NCI-H69 (cell line): ENCODE measurements at places on chromosomes 16 and 17.

DNA sequence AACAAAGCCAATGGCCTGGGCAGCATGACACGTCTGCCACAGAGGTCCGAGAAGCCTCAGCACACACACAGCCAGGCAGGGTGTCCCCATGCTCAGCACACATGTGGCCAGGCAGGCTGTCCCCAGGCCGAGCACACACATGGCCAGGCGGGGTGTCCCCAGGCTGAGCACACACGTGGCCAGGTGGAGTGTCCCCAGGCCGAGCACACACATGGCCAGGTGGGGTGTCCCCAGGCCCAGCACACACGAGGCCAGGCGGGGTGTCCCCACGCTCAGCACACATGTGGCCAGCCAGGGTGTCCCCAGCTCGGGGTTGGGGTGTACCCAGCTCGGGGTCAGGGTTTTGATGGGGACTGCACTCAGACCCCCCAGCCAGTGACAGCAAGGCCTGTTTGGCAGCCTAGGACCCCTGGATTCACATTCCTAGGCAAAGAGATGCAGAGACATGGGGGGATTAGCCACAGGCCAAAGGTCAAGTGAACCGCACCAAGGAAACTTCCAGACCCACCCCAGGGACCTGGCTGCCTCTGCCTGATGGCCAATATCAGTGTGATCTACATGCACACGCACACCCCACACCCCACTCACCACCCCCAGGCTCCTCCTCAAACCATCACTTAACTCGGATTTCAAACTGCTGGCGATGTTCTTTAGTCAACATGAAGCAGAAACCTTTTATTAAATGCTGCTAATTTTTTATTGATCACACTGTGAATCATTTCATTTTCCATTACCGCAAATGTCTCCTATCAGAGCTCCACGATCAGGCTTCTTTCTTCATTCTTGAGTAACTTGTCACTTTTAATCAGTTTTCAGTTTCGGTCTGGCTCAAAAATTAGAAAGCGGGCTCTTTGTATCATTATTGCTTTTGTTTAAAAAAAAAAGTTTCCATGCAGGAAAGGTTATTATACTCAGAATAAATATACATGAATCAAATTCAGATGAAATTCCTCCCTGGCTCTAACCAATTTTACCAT lies 111.4 kb downstream of the ZNF423 start:
- DNase-seq, result peak; percentile 4

DNA sequence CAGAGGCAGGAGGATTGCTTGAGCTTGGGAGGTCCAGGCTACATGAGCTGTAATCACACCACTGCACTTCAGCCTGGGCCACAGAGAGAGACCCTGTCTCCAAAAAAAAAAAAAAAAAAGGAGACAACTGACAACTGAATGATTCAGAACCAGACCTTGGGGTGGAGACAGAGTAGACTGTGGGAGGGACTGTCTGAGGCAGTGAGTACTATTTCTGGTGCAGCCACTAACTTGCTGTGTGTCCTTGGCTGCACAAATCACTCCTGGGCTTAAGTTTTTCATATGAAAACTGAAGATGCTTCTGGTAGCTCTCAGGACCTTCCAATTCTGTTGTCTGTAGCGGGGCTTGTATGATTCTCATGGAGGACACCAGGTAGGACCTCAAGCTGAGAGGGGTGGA lies 5.8 kb downstream of the ASB16 start:
- DNase-seq, result no peak

- DNase-seq, result no peak
These were observed 3.0 kb upstream of the ACTG1 start for GRCh38 chr17:81515530-81516041.

DNA sequence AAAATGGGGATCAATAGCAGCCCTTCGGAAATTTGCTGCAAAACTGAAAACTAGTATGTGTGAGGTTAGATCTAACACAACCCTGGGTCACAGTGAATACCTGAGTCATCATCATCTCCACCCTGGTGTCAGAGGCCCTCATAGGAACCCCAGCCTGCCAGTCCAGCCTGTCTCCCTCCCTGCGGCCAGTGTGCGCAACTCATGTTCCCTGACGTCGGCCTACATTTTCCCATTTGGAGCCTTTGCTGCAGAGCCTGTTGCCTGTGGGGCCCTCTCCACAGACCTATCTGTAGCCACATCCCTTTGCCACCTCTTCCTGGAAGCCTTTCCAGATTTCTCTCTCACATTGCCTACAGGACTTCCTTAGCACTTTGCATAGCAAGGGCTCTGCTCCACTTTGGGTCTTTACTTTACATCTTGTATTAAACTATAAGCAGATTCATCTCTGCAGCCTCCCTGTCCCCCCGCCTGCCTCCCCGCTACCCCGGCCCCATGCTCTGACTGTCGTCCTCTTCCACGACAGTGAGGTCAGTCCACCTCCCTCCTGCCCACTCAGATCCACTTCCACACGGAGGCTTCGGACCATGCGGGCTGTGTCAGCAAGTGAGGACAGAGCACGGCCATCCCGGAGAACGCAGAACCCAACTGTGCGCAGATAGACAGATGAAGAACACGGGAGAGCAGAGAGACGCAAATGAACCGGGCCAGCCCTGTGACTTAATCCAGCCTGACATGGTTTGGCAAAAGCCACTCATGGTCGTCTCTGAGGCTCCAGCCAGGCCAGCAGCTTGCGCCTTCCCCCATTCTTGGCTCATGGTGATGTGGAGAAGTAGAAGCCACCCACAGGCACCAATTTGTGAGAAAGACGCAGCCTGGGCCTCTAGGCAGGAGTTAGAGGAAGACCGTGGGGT lies 31.0 kb downstream of the NGFR start:
- no peak for DNase-seq

DNA sequence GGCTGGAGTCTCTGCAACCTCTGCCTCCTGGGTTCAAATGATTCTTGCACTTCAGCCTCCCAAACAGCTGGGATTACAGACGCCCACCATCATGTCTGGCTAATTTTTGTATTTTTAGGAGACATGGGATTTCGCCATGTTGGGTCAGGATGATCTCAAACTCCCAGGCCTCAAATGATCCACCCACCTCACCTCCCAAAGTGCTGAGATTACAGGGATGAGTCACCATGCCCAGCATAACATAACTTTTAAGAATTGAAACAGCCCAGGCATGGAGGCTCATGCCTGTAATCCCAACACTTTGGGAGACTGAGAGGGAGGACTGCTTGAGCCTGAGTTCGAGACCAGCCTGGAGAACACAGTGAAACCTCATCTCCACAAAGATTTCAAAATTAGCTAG lies 2.5 kb downstream of the RSL1D1 start:
- no peak for DNase-seq

DNA sequence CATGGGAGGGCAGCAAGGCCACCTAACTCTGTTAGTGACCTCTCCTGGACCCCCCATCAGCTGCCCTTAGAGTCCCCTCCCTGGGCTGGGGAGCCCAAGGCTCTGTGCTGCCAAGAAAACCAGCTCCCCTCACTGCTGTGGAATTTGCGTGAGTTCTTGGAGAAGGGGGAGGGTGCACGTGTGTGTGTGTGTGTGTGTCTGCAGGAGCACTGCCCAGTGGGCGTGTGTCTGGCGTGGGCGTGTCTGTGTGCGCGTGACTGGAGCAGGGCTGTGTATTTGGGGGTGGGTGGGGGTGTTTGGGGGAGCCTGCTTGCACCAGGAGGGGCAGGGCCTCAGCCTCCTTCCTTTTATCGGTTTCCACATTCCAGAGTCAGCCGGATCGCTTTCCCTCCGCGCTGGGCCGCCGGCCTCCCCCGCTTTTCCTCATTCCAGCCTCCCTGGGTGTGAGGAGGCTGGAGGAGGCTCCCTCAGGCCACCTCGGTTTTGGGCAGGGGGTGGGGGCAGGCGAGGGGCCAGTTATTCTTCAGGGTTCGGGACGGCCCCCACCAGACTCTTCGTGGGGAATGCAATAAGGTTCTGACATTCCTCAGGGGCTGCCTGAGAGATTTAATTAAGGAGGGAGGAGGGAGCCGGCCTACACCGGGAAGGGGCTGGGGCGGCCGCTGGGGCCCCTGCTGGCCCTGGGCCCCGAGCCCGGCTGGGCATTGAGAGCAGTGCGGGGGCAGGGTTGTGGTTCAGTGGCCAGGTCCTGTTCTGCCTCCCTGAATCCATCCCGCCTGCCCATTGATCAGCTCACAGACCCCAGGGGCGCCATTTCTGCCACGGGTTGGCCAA lies 2.5 kb downstream of the VASN start:
- DNase-seq, result peak; percentile 51

DNA sequence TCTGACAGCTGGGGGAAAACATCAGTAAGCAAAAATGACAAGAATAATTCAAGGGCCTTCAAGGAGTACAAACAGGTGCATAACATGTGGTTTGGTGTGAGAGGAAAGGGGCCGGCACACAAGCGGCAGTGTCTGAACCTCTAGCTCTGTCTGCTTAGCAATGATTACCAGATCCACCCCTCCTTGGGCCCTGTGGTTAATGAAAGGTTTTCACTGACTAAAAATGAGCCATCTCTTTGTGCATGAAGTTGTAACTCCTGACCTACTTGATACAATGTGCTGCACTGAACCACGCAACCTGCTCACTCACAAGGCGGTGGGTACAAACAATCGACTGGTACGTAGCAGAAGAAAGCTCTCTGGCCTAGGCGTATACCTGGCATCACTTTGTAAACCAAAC lies 15.1 kb downstream of the FAM117A start:
- DNase-seq, result no peak

GRCh38 chr16:89020068-89020924 lies 43.3 kb upstream of the CBFA2T3 start:
- peak; percentile 5 for DNase-seq
